ENCODE measurements at places on chromosomes 13 and 19. TPM values are rescaled to one million over a fixed set of nuclear protein-coding genes. Genes with fewer than 3 reads are reported as not detected.

Gene TRIM28
- 409 TPM for total RNA-seq

Gene CNN2
- total RNA-seq: 340 TPM

GRCh38 chr13:48275507-48275906 is 28.0 kb upstream of the RB1 start:
- H3K4me1 ChIP-seq: no peaks in the 10 kb centered on the region
- H3K27me3 ChIP-seq: no peaks in the 10 kb centered on the region
- no peak for DNase-seq

GRCh38 chr19:53960187-53960586 is 2.5 kb upstream of the CACNG8 start:
- no peak overlapping the region for H3K27ac ChIP-seq
- H3K27me3 ChIP-seq: peaks cover 69% of the 10 kb centered on the region
- no peak for DNase-seq
- no peak overlapping the region for H3K4me3 ChIP-seq

Measured in activated naive CD8-positive, alpha-beta T cell treated with anti-CD3 and anti-CD28 coated beads, Interleukin-2, amount 10 ng/mL, durations not matched to agents 7 days and 5 days (primary cell).